ENCODE measurements at places on chromosomes 7 and 10. TPM values are rescaled to one million over a fixed set of nuclear protein-coding genes. Genes with fewer than 3 reads are reported as not detected.

Gene CDH23
- polyA plus RNA-seq, result 1.3 TPM

Gene DGKB
- polyA plus RNA-seq, result 2.8 TPM

GRCh38 chr7:12731214-12731656, 43.8 kb downstream of the ARL4A start:
- no peak for DNase-seq

DNA sequence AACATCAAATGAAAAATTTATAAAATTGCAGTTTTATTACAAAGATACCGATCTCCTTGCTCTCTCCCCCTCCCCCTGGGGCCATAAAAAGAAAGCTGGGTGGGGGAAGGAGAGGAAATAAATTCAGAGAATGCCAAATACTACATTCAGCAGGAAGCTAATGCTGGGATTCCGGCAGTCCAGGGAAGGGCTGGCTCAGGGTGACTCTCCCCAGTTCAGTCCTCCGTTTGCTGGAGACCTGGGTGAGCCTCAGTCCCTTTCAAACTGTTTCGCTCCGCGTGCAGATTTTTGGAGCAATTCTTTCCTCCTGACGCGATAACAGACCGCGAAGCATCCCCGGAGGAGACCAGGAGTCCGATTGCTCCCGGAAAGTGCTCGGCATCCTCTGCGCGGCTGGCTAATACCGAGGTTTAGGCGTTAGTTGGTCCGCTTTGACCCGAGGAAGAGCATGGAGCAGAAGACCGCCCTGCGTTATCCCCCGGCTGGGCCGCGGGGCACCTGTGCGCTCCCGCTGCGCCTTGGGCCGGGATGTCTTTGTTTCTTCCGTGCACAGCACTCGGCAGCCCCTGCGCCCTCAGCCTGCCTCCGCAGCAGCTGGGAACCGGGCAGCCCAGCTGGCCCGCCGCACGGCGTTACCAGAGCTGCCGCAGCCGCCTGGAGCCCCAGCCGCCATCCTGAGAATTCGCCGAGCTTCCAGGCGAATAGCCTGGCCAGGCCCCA, 3.9 kb upstream of the HOXA2 start:
- no peak for DNase-seq
